ENCODE measurements at places on chromosomes 2 and 18.

DNA sequence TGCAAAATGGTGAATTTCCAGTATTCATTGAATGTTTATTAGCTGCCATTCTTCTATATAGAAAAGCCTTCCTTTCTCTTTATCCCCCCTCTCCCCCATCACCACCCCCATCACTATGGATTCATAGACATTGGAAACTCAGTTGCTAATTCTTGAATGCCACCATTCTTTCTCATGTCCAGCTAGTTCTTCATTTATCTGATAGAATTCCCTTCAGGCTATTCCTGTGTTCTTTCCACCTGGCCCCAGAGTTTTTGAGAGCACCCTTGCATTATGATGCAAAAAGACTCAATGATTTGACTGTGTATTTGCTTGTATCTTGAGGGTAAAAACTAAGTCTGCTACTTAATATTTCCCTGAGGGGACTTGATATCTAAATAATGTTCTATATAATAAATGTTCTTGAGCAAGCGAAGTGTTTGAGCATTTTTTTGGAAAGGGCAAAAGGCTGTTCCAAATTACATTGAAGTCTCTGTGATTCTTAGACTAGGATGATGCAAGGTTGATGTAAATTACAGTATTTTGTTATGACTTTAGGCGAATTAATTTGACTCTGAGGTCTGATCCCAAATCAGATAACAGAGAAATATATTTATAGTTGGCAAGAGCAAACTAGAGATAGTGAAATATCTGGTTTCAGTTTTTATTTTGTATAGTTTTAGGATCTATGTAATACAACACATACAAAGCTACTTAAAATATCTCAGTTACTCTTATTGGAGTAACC is 18.8 kb upstream of the SOS1 start:
- no peak for DNase-seq

DNA sequence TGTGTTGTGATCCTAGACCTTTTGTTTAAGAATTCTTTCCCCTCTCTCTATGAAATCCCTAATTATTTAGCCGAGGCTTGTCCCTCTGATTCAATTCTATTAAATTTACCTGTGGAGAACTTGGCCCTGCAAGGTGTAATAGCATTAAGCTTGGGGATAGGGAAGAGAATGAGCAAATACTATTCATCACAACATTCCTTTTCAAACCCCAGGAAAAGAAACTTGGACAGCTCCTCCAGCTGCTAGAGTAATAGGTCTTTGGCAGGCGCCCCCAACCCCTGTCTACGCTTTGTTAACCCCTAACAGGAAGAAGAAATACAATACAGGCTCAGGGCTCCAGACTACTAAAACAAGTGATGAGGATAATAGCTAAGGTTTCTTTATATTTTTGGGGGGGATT is 957.0 kb downstream of the CPS1 start:
- DNase-seq, result no peak

- no peak for DNase-seq
Measured at GRCh38 chr2:118085173-118086023, 2.9 kb upstream of the INSIG2 start.

DNA sequence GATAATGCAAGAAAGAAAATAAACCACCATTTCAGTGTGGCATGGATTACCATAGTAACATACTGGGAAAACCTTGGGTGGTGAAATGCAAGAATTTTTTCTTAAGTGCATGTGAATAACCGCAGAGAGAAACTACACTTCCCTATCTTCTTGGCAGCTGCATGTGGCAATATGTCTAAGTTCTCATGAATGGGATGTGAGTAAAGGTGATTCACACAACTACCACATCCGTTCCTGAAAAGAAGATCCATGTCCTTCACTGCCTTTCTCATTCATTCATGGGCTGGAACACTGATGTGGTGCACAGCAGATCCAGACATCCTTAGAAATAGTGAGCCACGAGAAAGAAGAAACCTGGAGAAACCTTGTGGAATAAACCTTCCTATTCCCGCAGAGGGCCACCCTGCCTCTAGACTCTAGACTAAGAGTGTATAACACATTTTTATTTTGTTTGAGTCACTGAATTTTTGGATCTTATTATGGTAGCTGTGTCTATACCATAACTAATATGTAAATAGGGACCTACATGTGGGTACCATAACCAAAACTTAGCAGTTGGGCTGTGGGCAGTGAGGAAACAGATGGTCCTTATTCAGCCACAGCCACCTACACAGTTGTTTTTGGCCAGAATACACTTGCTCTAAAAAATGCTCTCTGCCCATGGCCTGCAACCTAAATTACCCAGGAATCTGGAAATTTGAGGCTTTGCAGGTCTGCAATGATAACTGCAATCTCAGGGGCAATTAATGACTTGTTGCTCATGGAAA is 573.3 kb downstream of the LRP1B start:
- DNase-seq, result no peak

- no peak for DNase-seq
Measured at GRCh38 chr18:8778824-8779223, 73.5 kb downstream of the MTCL1 start.

- no peak for DNase-seq
Measured at GRCh38 chr2:236121546-236121945, 46.6 kb downstream of the GBX2 start.

GRCh38 chr2:176390276-176391147 is 121.3 kb downstream of the MTX2 start:
- no peak for DNase-seq

Data from stimulated activated CD4-positive, alpha-beta T cell treated with anti-CD3 and anti-CD28 coated beads, TNF-alpha, amount 100 ng/mL, for 1 hour (primary cell).